ENCODE measurements at places on chromosomes 7 and 10. TPM values are rescaled to one million over a fixed set of nuclear protein-coding genes. Genes with fewer than 3 reads are reported as not detected.

Gene MSMB
- total RNA-seq, result not detected

Gene ANKRD61
- total RNA-seq, result not detected

Gene IQUB
- 5.6 TPM for total RNA-seq

DNA sequence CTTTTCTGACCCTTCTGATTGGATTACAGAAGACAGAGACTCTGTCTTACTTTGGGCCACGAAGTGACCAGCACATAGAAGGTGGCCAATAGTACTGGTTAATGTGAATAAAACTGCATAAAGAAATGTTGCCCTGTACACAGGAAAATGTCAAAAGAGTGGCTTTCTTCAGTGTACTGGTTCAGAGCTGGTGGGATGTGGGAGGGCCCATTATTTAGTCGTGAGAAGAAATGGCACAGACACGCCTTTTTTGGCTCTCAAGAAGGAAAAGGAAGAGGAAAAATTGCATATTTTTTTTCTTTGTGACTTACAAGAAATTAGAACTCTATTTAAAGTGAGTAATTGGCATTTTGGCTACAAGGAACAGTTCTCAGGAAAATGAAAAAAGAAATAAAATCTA is 129.7 kb downstream of the DGKI start:
- no peak overlapping the region for H3K4me3 ChIP-seq
- no peak overlapping the region for H3K27ac ChIP-seq

DNA sequence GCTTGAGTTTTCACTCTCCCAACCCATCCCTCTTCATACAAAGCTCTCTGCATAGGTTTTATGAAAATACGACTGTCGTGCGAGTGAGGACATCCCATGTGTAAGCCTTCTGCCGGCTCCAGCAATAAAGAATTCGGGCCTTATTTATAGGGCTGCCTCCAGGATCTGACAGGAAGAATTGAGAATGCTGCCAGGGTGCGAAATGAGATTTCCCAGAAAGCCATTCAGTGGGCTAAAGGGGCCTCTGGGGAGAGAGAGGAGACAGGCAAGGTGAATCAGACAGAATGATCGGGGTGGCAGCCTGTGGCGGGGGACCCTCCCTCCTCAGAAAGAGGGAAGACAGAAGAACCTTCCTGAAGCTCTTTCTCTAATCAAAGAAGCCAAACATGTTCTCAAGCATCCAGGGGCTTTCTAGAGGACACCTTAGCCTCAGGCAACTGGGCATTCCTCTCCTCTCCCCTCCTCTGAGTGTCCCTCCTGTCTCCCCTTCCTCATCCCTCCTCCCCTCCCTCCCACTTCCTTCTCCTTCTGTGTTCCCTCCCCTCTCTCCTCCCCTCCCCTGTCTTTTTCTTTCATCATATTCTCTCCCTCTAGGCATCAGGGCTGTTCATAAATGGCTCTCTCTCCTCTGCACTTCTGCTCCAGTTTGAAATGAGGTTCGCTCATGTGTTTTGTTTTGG is 410.9 kb downstream of the TYW1 start:
- no peaks in the 10 kb centered on the region for H3K36me3 ChIP-seq
- no peaks in the 10 kb centered on the region for H3K4me1 ChIP-seq
- no peaks in the 10 kb centered on the region for H3K27me3 ChIP-seq

DNA sequence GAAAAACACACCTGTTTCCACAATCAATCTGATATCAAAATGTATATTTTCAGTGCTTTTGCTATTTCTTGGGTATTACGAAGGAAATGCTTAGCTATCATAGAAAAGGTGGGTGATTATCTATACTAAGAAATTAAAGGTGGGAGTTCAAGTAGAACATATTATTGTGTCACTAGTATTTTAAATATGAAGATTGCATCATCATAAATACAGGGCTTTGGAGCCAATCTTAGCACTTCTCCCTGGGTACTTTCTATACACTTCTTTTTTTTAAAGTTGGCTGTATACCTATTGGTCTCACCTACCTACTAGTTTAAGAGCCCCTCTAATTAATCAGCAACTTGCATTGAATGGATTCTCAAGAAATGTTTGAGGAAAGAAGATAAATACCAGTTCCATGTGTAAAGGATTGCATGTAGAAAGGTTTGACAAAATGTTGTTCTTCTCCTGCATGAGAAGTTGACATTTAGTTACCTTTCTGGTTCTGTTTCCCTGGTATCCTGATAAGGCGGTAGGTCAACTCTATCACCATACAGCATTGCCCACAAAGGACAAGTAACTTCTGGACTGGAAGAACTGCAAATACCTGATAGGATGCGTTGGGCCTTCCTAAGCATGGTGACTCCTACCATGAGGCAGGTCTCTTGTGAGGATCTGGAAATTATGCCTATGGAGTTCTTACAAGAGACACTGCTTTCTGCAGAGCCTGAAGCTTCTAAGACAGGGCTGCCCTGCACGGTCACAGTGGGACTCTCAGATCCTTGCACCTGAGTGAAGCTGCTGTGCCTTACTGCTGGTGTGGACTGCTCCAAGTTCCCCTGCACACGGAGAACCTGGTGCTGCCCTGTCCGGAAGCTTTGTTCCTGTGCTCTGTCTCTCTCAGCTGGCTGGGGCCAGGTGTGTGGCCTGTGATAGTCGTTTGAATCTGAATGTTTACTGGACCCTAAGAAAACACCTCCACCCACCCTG is 32.1 kb upstream of the PDSS1 start:
- H3K36me3 ChIP-seq, result no peaks in the 10 kb centered on the region
- H3K4me1 ChIP-seq, result no peaks in the 10 kb centered on the region
- H3K27ac ChIP-seq, result no peak overlapping the region
- H3K4me3 ChIP-seq, result no peak overlapping the region
- no peaks in the 10 kb centered on the region for H3K27me3 ChIP-seq

DNA sequence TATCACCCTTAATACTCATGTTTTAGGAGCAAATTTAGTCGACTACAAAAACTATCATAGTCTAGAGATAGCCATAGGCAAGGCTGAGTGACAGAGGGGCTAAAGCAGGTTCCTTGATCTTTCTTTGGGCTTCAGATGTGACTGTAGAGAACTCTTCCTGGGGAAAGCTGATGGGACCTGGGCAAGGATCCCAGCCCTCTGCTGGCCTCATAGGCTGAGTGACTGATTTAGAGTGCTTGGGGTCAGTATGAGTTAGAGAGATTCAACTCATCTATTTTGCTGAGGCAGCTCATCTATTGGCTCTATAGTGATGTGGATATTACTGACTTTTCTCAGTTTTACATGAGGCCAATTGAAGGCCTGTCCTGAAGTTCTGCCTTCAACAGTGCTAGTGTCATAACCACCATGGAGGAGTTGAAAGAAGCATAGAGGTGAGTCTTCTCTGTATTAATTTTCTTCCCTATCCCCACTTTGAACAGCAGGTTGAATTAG is 81.6 kb downstream of the SAMD9 start:
- H3K27me3 ChIP-seq, result peaks cover 12% of the 10 kb centered on the region
- DNase-seq, result no peak
- H3K4me3 ChIP-seq, result no peak overlapping the region
- H3K4me1 ChIP-seq, result no peaks in the 10 kb centered on the region

- no peak overlapping the region for H3K27ac ChIP-seq
- no peak overlapping the region for H3K4me3 ChIP-seq
- no peaks in the 10 kb centered on the region for H3K4me1 ChIP-seq
- peaks cover 43% of the 10 kb centered on the region for H3K36me3 ChIP-seq
- no peaks in the 10 kb centered on the region for H3K27me3 ChIP-seq
Observed at GRCh38 chr7:117219485-117219884, 103.4 kb downstream of the WNT2 start.

DNA sequence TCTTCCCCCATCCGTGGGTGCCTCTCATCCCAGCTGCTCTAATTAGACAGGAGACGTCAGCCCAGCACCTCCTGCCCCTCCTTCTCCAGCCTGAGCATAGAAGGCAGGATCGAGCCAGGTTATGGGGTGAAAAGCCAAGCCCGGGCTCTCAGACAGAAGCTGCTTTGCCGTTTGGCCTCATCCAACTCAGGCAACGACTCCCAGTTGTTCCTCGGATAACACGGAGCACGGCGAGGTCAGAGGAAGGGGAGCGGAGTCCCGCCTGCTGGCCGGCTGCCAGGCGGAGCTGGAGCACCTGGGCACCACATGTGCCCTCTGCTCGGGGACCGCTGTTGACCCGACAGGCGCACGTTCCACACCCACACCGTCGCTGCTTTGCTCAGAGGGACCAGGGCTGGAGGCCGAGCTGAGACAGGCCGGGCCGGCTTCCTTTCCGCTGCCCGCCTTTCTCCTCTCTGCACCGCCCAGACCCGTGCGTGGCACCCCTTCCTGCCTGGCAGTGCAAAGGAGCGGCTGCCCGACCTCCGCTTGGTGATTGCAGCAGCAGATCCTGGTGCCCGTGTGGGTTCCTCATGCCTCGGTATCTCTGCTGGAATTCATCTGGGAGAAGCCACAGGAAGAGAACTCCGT is 21.6 kb upstream of the UNCX start:
- H3K4me3 ChIP-seq, result peak overlapping the region; percentile 1
- H3K4me1 ChIP-seq, result peaks cover 12% of the 10 kb centered on the region
- no peaks in the 10 kb centered on the region for H3K36me3 ChIP-seq
- no peak overlapping the region for H3K27ac ChIP-seq
- peaks cover 29% of the 10 kb centered on the region for H3K27me3 ChIP-seq
- DNase-seq, result no peak

DNA sequence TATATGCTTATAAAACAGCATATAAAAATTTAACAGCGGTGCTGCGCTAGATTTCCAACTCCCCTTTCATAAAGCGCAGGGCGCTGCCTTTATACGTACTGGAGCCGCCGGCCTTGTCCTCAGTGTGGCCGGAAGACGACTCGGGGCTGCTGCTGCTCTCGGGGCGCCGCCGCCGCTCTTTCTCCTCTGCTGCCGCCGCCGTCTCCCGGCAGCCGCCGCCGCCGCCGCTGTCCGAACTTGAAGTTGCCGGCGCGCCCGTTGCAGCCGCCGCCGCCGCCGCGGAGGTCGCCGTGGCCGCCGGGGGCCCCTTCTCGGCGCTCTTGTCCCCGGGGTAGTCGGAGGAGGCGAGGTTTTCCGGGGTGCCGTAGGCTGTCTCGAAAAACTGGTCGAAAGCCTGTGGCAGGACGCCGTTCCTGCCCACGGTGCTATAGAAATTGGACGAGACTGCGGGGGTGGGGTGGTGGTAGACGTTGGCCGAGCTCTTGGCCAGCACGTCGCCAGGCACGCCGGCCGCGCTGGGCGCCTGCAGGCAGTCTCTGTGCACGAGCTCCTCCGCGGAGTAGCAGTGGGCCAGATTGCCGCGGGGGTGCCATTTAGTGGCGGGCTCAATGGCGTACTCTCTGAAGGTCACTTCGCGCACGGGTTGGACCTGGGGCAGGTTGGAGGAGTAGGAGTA is 557 bp downstream of the HOXA11 start:
- H3K27ac ChIP-seq, result no peak overlapping the region
- H3K36me3 ChIP-seq, result no peaks in the 10 kb centered on the region
- H3K27me3 ChIP-seq, result peaks cover 98% of the 10 kb centered on the region
- DNase-seq, result no peak
- H3K4me3 ChIP-seq, result peak overlapping the region; percentile 49

DNA sequence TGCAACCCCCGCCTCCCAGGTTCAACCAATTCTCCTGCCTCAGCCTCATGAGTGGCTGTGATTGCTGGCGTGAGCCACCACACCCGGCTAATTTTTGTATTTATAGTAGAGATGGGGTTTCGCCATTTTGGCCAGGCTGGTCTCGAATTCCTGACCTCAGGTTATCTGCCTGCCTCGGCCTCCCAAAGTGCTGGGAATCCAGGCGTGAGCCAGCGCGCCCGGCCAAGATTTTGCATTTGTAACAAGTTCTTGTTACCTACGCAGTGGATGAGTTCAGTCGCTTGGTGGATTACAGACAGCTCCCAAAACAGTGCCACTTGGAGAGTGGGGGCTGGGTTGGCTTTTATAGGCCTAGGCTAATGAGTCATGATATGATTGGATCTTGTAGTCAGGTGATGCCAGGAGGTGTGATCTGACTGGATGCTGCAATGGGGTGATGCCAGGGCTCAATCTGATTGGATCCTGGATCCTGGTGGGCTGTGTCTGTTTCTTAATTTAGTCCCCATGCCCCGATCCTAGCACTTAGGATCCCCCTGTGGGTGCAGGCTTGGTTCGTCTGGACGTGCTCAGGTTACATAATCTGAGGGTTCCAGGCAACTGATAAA is 20.3 kb downstream of the SBDS start:
- no peak overlapping the region for H3K27ac ChIP-seq
- no peak for DNase-seq
- no peak overlapping the region for H3K4me3 ChIP-seq
- H3K27me3 ChIP-seq, result no peaks in the 10 kb centered on the region
- no peaks in the 10 kb centered on the region for H3K4me1 ChIP-seq

GRCh38 chr7:31602041-31602625 is 84.9 kb upstream of the PPP1R17 start:
- H3K27ac ChIP-seq, result no peak overlapping the region
- H3K4me1 ChIP-seq, result no peaks in the 10 kb centered on the region
- no peak for DNase-seq
- no peaks in the 10 kb centered on the region for H3K36me3 ChIP-seq

DNA sequence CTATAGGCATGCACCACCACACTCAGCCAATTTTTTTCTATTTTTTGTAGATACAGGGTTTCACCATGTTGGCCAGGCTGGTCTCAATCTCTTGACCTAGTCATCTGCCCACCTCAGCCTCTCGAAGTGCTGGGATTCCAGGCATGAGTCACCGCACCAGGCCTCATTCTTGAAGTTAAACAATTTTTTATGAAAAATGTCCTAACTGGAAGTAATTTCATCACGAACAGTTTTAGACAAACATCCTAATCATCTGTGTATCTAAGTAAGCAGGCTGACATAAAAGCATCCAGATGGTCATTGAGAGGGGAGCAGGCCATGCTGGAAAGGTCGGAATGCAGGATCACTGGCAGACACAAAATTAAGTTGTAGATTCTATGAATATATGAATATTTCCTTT is 269.1 kb downstream of the ZMYND11 start:
- DNase-seq, result no peak
- no peaks in the 10 kb centered on the region for H3K4me1 ChIP-seq
- no peaks in the 10 kb centered on the region for H3K27me3 ChIP-seq
- H3K27ac ChIP-seq, result no peak overlapping the region
- no peak overlapping the region for H3K4me3 ChIP-seq

DNA sequence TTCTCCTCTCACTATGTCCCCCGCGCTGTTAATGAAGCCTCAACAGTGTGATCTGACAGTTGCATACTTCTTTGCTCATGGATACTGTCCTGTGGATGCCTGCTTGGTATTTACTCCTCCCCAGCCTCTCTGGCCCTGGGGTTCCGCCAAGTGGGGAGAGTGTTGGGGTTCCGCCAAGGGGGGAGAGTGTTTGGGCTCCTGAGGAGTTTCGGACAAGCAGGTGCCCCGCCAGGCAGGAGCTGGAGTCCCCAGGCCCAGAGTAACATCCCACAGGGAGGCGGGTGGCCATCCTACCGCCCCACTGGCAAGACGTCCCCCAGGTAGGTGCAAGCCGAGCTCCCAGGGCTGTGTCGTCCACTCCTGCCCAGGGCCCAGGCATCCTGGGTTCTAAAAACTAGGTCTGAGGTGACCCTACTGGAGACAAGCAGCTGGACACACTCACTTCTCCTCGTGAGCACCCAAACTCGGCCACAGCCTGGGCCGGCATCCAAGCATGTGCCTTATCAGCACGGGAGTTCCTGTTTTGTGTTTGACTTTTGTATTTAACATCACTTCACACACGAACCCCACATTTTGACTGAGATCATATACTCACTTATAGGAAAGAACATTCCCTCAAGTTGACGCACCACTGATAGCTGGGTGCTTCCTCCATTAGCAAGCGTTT is 34.2 kb downstream of the CAMK2B start:
- H3K4me1 ChIP-seq, result no peaks in the 10 kb centered on the region
- H3K27ac ChIP-seq, result no peak overlapping the region
- no peaks in the 10 kb centered on the region for H3K36me3 ChIP-seq
- H3K4me3 ChIP-seq, result no peak overlapping the region
- DNase-seq, result peak; percentile 92

GRCh38 chr7:47233996-47234395 is 347.9 kb downstream of the TNS3 start:
- H3K27ac ChIP-seq, result no peak overlapping the region
- DNase-seq, result no peak
- no peaks in the 10 kb centered on the region for H3K4me1 ChIP-seq
- no peak overlapping the region for H3K4me3 ChIP-seq
